ENCODE measurements at places on chromosomes 5 and 9.
A peak's percentile ranks its signal among the peaks of the same experiment; 100 is the strongest.

GRCh38 chr5:139075066-139076050 lies 122.8 kb downstream of the SIL1 start:
- no peak for DNase-seq

GRCh38 chr9:9387511-9388115 lies 1225.2 kb downstream of the PTPRD start:
- DNase-seq: no peak

GRCh38 chr5:131996210-131997025 lies 15.0 kb downstream of the ACSL6 start:
- no peak for DNase-seq

- DNase-seq: no peak
These were observed 56.5 kb downstream of the SLC22A5 start for GRCh38 chr5:132425975-132426524.

- DNase-seq: no peak
These were observed 18.0 kb downstream of the ORM2 start for GRCh38 chr9:114347675-114348074.

DNA sequence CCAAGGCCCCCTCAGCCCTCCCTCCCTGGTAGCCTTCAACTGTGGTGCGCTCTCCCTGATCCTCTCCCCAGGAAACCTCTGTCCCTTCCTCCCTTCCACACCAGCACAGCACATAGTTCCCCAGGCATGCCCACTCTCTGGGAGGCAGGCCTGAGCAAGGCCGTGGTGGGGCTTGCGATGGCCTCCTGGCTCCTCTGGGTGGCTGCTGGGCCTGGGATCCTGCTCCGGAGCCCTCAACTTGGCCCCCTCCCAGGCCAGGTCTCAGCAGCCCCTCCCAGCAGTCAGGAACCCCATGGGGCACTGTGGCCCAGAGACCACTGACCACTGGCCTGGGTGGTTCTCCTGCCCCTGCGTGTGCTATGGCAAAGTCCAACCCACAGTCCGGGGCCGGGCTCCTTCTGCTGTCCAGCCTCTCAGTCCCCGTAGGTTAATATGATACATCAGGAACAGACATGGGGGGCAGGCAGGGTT lies 125.8 kb downstream of the ZNF354C start:
- no peak for DNase-seq

GRCh38 chr9:114025760-114026159 lies 52.3 kb downstream of the AMBP start:
- no peak for DNase-seq

DNA sequence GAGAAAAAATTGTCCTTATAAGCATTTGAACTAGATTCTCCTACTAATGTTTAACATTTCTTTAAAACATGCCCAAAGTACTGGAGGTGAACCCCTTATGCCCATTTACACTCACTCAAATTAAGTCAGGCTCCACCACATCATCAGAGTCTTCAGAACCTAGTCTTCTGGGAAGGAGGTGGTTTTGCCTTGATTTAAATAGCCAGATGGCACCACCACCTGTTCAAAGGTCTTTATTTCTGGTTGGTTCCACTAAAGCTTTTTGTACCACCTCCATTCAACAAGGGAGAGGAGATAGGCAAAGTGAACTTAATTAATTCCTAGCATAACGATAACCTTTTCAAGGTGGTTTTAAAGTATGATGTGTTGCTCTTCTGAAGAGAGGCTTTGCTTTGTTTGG lies 189.5 kb downstream of the SLF1 start:
- no peak for DNase-seq

DNA sequence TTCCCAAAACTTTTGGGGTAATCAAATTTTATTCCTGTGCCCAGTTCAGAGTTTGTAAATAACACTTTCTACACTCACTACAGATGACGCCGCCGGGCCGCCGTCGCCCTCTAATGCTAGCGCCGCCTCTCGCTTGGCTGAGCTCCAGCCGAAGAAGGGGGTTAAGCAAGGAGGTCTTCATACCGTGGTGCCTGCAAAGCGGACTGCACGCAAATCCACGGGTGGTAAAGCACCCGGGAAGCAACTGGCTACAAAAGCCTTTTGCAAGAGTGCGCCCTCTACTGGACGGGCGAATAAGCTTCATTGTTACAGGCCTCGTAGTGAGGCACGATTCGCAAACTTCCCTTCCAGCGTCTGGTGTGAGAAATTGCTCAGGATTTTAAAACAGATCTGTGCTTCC lies 280.4 kb downstream of the MEF2C start:
- no peak for DNase-seq

GRCh38 chr5:58753446-58753845 lies 170.6 kb downstream of the RAB3C start:
- peak; percentile 36 for DNase-seq

DNA sequence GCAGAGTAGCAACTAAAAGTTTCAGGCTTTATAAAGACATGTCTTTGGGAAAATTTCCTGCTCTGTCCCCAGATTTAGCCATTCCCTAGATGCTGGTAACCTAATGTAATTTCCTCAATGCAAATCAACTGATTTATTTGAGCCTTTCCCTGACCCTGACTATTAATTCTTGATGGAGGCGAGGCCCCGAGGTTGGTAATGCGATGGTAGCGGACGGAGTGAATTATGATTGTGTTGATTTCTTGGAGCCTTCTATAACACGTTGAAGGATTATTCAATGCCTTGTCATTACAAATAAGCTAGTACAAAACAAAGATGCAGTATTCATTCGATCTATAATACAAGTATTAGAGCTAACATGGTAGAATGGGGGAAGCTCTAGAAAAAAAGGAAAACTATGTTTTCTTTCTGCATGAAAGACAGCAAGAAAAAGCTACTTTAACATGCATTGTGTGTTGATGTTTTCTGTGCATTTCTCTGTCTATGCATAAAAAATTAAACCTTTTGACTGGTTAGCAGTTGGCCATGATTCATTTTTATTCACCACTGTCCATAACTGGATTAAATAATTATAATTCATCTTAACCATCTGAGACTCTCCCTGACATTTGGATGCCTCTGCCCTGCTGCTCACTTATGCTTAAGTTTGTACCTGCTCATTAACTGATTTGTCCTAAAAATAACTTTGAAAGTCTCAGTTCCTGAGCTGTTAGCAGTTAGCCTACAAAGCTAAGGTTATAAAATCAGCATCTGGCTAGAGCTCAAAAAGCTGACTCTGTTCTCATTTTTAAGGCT lies 490.2 kb upstream of the NUDT12 start:
- DNase-seq: no peak

DNA sequence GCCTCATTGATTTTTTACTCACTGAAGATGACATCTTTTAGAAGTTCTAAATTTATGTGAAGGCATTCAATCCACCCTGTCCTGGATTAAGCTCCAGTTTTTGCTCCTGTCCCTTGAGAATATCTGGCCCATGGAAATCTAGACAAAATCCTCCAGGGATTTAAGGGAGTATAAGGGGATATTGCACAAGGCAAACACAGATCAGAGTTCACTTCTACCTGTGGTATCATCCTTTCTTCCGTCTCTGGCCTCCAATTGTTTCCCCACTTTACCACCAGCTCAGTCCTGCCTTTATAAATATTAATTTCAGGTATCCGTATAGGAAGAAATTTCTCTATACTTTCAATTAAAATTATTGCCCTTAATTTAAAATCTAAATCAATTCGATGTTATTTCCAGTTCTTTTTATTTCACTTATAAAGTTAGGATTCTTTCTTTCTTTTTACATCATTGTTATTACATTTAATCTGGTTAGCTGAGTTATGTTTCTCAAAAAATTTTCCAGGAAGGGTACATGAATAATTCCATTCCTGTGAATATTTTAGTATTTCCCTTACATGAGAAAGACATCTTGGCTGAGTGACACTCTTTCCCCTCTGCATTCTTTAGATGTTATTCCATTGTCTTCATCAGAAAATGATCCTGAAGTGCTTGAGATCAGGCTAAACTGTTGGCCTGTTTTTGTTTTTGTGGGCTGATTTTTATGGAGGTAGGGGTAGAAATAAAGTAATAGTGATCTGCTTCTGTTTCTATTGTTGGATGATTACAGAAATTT lies 194.3 kb upstream of the MAP3K1 start:
- no peak for DNase-seq

DNA sequence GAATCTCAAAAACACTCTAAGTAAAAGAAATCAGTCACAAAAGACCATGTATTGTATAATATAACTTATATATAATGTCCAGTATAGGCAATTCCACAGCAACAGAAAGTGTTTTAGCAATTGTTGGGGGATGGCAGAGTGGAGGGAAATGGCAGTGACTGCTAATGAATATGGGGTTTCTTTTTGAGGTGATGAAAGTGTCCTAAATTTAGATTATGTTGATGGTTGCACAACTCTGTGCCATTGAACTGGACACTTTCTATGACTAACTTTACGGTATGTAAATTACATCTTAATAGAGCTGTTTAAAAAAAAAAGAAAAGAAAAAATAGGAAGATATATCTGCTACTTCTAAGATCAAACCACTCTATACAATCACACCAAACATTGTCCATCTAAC lies 124.9 kb upstream of the ZNF462 start:
- no peak for DNase-seq

GRCh38 chr5:120388016-120388781 lies 75.9 kb upstream of the PRR16 start:
- DNase-seq: no peak

- peak; percentile 27 for DNase-seq
These were observed 40.2 kb upstream of the TRIM32 start for GRCh38 chr9:116646661-116647514.

- DNase-seq: no peak
These were observed 44.6 kb downstream of the IRF1 start for GRCh38 chr5:132445930-132446329.

DNA sequence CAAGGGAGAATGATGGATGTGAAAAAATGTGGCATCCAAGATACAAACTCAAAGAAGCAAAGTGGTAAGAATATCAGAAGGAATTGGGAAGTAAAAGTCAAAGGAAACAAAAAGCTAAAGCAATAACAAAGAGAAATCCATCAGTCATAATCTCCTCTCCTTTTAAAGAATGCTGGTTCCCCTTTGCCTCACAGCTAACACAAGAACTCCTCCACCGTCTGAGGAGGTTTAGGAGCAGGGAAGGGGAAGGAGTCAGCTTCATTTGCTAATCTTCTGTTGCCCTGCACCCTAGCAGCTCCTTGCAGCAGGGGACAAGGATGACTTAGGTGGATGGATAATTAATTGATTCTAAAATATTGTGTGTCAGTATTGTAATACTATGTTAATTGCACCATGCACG lies 16.4 kb downstream of the CD274 start:
- DNase-seq: no peak

GRCh38 chr9:128995791-128996190 lies 32.3 kb downstream of the SH3GLB2 start:
- DNase-seq: no peak

- DNase-seq: no peak
These were observed 101.2 kb upstream of the TRIM32 start for GRCh38 chr9:116585896-116586295.

GRCh38 chr5:10133830-10134229 lies 115.9 kb downstream of the ATPSCKMT start:
- no peak for DNase-seq

- DNase-seq: no peak
These were observed 152.5 kb downstream of the MUSK start for GRCh38 chr9:110821064-110821463.

- no peak for DNase-seq
These were observed 49.0 kb downstream of the PPARGC1B start for GRCh38 chr5:149779124-149779465.

DNA sequence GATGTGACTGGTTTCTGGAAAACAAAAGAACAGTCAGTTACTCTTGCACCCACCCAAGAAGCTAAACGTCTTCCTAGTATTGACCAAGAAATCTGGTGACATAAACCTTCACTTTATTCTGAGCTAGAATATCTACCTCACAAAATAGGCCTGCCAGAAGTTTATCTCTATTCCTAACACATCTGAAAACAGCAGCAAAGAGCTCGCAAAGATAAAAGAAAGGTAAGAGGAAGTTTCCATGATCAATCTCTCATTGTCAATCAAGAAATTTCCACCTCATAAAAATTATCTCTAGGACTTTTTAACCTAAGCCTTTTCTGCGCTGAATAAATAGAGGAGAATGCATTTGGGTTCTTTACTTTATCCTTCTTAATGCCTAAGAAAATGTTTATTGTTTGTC lies 17.3 kb upstream of the ZNF474 start:
- DNase-seq: no peak

GRCh38 chr5:38509185-38509584 lies 47.3 kb downstream of the LIFR start:
- no peak for DNase-seq

DNA sequence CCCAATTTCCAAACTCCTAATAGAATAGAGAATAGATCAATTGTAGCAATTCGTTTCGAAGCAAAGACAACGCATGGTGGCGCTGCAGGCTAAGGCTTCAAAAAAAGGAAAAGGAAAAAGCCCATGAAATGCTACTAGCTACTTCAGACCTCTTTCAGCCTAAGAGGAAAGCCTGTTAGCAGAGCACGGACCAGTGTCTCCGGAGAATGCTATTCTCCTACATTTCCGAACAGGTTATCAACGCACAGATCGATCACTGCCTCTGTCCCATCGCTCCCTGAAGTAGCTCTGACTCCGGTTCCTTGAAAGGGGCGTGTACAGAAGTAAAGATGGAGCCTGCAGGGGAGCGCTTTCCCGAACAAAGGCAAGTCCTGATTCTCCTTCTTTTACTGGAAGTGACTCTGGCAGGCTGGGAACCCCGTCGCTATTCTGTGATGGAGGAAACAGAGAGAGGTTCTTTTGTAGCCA lies at the start of gene PCDHB15:
PCDHB15 (plus strand) TSS at position 146 of the 468 bp plus-strand sequence; CDS start at position 330, 184 bp downstream.
- DNase-seq: peak; percentile 44

GRCh38 chr9:126462617-126463016 lies 136.0 kb downstream of the MVB12B start:
- no peak for DNase-seq

DNA sequence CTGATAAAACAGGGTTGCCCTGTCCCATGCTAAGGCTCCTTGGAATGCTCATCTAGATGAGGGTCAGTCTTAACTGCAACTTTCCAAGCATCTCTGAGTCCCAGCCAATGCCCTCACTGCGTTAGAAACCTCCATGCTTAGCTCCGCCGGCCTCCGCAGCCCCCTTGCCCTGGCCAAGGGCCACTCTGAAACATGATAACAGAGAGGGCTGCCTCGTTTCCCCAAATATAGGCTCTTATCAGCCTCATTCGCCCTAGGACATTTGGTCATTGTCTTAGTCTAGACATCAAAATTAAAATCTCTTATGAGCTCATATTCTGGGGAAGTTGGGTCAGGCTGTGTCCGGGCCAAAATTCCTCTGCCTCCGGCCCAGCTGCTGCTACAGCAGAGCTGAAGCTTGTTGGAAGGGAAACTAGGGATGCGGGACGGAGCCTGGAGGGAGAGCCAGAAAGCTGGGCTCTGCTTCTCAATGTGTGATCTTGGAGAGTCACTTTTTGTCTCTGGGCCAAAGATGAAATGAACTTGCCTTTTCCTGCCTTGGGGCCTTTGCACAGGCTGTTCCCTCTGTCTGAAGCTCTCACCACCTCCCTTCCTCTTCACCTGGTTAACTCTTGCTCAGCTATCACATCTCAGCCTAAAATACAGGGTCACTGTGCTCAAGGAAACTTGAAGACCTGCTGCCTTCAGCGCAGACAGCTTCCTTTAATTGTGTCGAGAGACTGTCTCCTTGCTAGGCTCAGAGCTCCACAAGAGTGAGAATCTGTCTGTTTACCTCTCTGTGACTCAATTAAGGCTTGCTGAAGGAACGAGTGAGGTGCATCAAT lies 191.3 kb downstream of the RGS3 start:
- no peak for DNase-seq

- no peak for DNase-seq
These were observed 71.8 kb downstream of the SMARCA2 start for GRCh38 chr9:2086971-2087370.

Data from retina (tissue), 1 donor.